NCI-H460 (cell line): ENCODE measurements at places on chromosomes 13 and 19. TPM values are rescaled to one million over a fixed set of nuclear protein-coding genes. Genes with fewer than 3 reads are reported as not detected.

The FCGBP gene
- total RNA-seq: 0.02 and 0.06 TPM in 2 replicates

GRCh38 chr19:18263324-18264136 lies 10.7 kb downstream of the IQCN start:
- no peak for DNase-seq

GRCh38 chr13:33008946-33009722 lies 7.1 kb upstream of the KL start:
- no peak for DNase-seq

- DNase-seq: no peak
These were observed 3.8 kb downstream of the LENG1 start for GRCh38 chr19:54155694-54156093.

DNA sequence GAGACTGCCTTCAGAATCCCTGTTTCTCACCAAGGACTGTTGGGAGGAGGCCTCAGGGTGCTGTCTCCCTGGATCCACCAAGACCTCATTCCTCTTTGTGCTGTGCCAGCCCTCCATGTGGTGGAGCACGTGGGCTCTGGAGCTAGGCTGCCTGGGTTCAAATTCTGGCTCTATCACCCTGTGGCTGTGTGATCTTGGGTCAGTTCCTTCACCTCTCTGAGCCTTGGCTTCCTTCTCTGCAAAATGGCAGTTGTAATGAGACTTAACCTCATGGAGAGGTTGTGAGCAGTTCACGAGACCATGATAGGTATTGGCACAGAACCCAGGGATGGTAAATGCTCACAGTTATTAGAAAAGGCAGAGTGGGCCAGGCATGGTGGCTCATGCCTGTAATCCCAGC lies 6.4 kb downstream of the PNMA8C start:
- DNase-seq: no peak

- no peak for DNase-seq
These were observed 47.7 kb downstream of the LATS2 start for GRCh38 chr13:21013682-21014038.
